ENCODE measurements at places on chromosomes 2 and 18. TPM values are rescaled to one million over a fixed set of nuclear protein-coding genes. Genes with fewer than 3 reads are reported as not detected.

GRCh38 chr2:124884315-124884714 is 859.2 kb downstream of the CNTNAP5 start:
- DNase-seq: no peak

DNA sequence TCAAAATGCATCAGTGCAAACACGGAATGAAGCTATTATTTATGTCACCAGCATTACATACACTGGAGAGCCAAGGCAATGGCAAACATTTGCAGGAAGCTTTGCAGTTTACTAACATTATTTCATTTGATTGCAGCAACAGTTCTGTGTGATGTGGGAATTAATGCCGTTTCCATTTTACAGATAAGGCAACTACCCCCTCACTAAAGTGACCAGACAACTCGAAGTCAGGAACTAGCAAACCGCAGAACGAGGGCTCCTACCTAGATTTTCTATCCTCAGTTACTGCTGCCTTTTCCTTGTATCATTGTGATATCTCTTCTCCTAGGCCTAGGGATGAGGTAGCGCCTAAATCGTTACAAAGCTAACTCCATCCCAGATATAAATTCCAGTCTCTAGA is 85.5 kb downstream of the COLEC12 start:
- DNase-seq: no peak

SGPP2 gene
- 1.6 TPM for total RNA-seq

TUBB6 gene
- total RNA-seq: 87.4 TPM

DNA sequence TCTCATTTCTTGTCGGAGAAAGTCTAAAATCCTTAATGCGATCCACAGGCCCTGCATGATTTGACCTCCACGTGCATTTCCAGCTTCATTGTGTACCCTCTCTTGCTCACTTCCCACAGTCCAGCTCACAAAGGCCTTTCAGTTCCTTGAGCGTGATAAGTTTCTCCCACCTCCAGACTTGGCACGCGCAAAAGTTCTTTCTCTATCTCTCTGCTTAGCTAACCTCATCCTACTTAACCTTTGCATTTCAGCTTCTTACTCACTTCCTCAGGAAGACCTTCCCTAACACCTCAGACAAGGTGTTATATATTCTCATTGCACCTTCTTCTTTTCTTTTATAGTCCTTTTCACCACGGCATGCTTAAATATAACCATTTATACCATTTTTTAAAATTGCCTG is 124.8 kb upstream of the XPO1 start:
- no peak for DNase-seq

GRCh38 chr2:216622526-216622925 is 10.7 kb upstream of the IGFBP2 start:
- DNase-seq: no peak

DNA sequence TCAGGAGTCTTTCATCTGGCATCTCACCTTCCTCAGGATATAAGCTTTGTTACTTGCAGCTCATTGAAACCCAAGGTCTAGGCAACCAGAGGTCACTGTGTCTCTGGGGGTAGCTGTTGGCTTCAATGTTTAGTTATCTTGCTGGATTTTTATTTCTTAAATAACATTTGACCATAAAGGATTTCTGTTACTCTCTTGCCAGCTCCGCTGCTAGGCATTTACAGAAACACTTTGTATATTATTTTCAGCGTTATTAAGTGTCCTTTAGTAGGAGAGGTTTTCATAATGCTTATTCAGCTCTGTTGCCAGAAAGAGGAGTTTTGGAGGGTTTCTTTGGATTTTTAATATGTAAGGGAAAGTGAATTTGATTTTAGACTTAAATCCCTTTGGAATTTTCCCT is 61.4 kb downstream of the QPCT start:
- DNase-seq: no peak

DNA sequence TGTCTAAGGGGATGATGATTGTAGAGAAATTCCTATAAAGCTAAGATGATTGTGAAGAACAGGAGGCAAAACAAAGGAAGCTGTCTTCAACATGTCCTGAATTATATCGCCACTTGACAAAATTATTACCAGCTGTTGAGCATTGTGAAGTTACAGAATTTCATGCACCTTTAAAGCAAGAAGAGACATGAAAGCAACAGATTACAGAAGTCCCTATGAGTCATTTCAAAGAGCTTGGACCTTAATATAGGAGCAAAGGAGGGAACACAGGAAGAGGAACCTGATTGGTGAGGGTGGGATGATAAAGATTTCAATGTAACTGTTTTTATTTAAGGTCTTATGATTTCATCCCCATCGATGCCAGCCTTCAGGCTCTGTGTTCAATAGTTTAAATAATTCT is 526.9 kb upstream of the HNMT start:
- DNase-seq: no peak

DNA sequence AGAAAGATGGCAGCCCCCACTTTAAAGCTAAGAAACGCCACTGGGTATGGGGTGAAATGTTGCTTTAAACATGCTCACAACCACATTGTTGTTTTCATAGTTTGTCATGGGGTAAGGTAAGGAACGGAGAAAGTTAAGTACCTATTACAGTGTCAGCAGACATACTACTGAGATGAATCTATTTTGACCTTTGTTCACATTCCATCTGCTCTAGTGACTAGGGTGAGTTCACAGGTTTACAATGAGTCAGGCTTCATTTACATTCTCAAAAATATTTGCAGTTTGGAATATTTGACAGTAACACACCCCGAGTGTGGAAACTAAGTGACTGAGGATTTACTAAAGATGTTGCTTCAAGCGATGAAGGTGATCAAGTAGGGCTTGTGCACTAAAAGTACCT is 428.7 kb upstream of the ACVR2A start:
- DNase-seq: no peak

DNA sequence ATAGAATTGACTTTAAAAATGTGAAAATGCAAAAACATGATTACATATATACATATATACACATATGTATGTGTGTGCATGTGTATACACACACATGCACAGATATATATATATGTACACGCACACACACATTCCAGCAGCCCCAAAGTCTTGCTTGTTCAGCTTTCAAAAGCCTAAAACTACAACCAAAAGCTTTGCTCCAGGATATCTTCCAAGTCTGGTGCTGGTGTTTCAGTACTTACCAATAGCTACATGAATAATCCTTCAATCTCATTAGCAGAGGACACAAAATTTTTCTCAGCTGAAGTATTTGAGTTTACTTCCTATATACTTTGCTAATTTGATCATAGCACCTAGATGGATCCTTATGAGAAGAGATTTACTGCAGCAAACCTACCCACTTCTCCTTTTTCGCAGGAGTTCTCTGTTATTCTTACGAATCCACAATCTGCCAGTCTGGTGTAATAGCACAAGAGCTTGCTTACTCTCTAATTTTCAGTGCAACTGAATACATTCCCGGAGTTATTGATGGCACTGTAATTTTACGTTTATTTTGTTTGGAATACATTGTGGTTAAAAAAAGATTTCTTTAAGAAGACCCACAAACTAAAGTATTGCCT is 553.3 kb downstream of the ARHGAP15 start:
- no peak for DNase-seq

GRCh38 chr18:56637711-56638231 is 621 bp downstream of the TXNL1 start:
- no peak for DNase-seq

GRCh38 chr2:7111626-7112025 is 194.4 kb downstream of the RNF144A start:
- no peak for DNase-seq

GRCh38 chr18:52435301-52435700 is 95.3 kb downstream of the DCC start:
- DNase-seq: no peak

Data from HCT116 (cell line).